ENCODE measurements at places on chromosomes 5 and 9.

- no peak for DNase-seq
These were observed 303.8 kb upstream of the IRX4 start for GRCh38 chr5:2186472-2187015.

- no peak for DNase-seq
These were observed 72.9 kb downstream of the RFK start for GRCh38 chr9:76321195-76321828.

DNA sequence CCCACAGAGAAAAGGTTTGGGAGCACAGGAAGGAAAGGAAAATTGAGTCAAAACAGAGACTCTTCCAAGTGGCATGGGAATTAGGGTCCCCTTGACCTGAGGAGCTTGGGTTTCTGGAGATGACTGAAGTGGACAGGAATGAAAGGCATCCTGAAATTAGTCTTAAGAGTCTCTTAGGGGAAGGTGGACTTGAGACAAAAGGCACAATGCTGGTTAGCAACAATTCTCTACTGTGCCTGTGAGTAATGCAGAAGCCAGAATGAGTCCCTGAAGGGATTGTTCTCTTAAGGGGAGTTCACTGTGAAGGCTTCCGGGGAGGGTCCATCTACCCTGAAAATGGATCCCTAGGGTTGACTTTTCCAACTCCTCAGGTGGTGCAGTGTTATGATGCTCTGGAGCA, 58.4 kb upstream of the FOXE1 start:
- DNase-seq = no peak

GRCh38 chr9:130378875-130379648, 65.7 kb upstream of the ASS1 start:
- DNase-seq = no peak

DNA sequence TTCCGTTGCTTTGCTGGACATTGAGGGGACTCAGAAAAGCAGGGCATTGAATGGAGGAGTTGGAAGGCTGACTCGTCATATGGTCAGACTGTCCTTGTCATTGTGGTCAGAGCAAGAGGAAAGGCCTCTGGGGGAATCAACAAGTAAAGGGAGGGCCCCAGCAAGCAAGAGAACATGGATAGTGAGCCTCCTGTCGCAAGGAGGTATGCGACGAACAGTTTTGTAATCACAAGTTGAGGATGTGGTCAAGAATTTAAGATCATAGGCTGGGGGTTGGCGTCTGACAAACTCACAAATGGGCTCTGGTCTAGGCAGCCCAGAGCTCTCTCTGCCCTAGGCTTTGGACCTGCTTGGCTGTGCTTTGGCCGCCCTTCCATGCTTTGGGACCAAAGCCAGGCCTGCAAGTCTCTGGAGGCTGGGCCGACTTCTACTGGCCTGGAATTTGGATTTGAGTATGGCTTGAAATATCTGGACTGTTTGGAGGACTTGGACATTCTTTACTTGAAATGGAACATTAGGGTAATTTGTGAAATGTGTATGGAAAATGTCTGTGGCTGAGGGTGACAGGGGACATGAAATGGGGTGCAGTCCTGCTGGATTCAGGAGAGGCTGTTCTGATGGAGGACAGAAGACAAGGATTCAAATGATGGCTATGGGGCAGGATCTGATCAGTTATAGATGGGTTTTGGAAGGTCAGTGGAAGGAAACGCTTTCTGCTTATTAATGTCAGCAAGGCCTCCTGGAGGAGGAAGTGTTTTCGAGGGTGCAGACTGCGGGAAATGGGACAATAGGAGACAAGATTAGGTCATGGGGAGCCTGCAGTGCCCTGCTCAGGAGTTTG, 19.2 kb upstream of the NDST1 start:
- DNase-seq = peak; percentile 71

- DNase-seq = no peak
These were observed 1.7 kb upstream of the HBEGF start for GRCh38 chr5:140348104-140348503.

DNA sequence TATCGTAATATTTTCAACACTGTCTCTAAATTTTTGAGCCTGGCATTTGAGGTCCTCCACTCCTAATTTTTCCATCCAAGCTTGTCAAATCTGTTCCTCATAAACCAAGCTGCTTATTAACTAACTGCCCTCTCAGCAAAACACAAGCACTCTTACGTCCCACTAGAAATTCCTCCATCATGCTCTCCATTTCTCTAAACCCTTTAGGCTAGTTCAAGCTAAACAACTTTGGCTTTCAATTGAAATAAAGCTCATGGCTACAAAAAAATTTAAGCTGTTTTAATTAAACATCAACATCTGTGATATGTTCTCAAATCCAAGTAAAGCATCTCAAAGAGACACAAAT, 45.7 kb downstream of the RNF145 start:
- DNase-seq = no peak

GRCh38 chr5:68288707-68289134, 73.2 kb downstream of the PIK3R1 start:
- DNase-seq = peak; percentile 28

- DNase-seq = no peak
These were observed 292.4 kb downstream of the ZNF608 start for GRCh38 chr5:124454081-124454480.

- DNase-seq = no peak
These were observed 24.1 kb upstream of the FST start for GRCh38 chr5:53456366-53456765.

DNA sequence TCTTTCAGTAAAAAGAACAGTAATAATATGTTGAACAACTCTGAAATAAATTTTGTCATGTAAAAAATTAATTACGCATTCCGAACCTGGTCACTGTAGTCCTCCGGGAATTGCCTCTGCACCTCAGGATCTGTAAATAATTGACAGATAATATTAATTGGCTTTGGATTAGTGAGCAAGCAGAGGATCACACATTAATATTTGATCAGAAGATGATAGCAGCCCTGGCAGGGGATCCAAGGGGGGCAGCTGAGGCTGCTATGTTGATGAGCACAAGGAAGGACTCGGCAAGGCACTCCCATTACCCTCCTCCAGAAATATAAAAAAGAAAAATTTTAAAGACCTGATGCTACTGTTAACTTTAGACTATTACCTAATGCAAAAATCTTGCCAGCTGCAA, 137.4 kb downstream of the DENND1A start:
- DNase-seq = no peak

GRCh38 chr9:131227112-131227958, 49.0 kb downstream of the FAM78A start:
- DNase-seq = no peak

- no peak for DNase-seq
These were observed 177.7 kb downstream of the PAM start for GRCh38 chr5:102932781-102933180.

DNA sequence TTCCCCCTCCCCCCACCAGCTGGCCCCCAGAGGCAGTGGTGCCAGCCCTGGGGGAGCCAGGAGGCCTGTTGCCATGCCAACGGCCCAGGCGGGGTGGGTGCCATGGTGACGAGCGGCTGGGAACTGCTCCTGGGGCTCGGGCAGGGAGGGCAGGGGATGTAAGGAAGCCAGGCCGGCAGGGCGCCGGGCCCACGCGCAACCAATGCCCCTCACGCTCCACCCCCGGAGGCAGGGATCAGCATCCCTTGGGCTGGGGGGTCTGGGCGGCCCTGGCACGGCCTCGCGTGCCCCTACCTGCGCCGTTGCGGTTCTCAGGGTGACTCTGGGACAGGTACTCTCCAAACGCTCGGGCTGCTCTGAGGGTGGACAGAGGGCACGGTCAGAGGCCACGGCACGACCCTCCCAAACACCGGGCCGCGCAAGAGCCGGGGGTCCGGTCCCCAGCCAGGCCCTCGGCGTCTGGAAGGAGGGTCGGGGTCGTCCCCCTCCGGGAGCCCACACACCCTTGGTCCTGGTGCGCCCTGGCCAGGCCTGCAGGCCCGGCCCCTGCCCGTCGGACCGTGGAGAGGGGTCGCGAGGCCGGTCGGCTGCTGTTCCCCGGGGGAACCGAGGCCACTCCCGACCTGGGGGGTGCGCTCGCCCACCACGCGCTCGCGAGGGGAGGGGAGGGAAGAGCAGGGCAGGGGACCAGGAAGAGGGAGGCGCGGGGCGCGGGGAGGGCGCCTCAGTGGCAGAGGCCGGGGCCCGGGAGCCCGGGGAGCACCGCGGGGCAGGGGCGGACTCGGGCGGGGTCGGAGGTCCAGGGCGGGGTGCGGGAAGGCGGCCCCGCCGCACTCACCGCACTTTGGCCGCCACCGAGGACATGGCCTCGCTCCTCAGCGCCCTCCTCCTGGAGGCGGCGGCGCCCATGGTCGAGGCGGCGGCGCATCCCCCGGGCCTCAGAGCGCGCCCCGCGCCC, 661 bp downstream of the NSMF start:
- peak; percentile 88 for DNase-seq

DNA sequence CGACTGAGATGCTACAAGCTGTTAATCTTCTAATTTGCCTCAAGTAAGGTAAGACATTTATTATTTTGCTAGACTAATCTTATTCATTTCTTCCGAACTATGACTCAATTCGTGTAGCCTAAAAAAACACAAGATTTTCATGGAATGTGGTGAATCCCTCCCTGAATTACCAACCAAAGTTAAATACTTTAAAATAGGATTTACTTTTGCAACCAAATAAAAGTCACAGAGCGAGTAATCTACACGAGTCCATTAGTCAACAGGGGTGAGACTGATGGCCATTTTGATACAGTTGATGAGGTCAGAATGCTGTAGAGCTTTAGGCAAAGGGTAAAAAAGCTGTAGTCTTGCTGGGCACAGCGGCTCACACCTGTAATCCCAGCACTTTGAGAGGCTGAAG, 13.1 kb upstream of the BNC2 start:
- DNase-seq = no peak

DNA sequence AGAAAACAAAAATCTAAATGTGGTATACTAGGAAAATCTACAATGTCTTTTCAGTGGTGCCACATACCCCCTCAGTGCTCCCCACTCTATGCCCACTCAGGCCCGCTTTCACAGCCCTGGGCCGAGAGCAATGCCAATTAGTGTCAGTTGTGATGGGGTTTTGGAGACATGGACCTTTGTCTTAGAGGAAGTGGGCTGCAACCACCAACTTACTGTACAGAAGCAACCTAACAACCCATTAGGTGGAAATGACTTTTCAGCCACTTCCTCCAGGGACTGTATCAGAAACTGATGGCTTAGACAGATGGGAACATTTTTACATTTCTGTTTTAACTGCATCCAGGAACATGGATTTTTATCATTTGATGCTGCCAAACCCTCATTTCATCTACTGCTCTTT, 268.0 kb downstream of the BNC2 start:
- DNase-seq = no peak

DNA sequence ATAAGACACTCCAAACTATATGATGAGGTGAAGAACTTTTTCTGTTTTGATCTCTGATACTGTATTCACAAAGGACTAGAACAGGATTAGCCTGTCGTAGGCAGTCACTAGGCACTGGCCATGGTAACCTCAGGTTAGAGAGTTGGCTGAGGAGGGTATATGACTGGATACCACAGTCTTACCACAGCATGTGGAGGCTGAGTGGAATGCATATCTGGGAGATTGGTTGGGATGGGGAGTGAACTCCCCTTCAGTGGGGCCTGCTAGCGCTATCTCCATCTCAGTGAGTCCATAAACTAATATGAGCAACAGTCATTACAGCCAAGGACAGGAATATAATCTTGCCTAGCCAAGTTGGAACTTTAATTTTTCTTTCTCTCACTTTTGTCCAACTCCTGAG, 339.1 kb downstream of the SPATA31D1 start:
- no peak for DNase-seq

DNA sequence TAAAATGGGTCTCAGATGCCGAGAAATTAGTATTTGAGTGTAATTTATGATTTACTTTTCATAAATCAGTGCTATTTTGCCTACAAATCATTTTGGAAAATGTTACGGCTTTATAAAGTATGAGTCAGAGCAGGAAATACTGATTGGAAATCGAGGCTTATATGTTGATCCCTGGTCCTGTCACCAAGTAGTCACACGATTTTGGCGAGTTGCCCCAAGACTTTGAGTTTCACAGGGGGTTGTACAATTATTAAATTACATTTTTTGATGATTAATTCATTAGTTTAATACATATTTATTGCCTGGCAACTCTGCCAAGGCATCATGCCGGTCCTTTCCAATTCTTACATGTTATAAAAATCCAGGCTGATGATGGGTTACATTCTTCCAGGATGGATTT, 443.9 kb upstream of the KLF4 start:
- DNase-seq = no peak

DNA sequence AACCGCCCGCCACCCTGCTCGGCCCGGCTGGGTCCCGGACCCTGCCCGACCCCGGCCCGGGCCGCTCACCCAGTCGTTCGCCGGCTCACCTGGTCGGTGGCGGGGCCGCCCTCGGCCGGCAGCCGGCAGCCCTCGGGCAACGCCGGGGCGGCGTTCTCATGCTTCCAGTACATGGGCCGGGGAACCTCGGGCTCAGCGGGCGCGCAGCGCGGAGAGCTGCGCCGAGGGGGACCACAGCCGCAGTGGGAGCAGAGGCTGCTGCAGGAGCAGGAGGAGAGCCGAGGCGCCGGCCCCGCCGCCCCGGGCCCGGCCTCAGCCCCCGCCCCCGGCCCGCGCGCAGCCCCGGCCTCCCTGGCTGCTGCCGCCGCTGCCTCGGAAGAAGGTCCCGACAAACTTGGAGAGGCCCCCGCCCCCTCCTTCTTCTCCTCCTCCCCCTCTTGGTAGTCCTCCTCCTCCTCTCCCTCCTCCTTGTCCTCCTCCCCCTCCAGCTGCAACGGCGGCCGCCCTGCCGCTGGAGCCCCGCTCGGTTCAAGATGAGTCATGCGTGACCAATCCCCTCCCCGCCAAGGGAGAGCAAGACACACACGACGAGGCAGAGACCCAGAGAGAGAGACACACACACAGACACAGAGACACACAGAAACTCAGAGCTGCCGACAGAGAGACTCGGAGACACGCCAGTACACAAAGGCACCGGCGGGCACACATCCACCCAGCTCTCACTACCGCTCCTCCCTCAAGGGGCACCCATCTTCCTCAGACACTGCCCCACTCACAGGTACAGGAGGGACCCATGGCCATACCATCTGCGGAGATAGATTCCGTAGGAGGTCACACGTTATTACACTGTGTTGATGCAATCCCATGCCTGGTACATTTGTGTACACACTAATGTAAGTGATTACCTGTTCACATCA, at the start of gene LHX6:
TSS of gene LHX6 (minus strand) at position 390 of the 917 bp plus-strand sequence. CDS start at position 173, 217 bp downstream.
- DNase-seq = no peak

GRCh38 chr5:100828898-100829356, 74.2 kb downstream of the ST8SIA4 start:
- DNase-seq = no peak

GRCh38 chr9:106284296-106284695, 578.7 kb upstream of the ZNF462 start:
- peak; percentile 35 for DNase-seq

DNA sequence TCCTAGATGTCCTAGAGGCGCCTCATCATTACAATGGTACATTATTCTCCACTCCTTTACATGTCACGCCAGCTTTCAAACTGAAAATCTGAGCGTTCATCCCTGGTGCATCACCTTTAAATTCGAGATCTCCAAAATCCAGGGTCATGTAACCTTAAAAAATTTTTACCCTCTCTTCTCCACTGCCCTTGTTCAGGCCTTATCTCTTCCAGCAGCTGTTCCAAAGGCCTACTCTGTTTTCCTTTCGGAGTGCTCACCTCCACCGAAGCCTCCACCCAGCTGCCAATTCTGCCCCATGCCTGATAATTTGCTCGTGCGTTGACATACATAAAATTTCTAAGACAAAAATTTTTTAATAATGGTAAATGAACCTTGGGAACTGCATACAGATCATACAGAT, 950 bp upstream of the MSH3 start:
- no peak for DNase-seq
